Activated T-cell treated with anti-CD3 and anti-CD28 coated beads, Interleukin-2, amount 50 U/mL, for 72 hours (primary cell): ENCODE measurements at places on chromosomes 7 and 10.

DNA sequence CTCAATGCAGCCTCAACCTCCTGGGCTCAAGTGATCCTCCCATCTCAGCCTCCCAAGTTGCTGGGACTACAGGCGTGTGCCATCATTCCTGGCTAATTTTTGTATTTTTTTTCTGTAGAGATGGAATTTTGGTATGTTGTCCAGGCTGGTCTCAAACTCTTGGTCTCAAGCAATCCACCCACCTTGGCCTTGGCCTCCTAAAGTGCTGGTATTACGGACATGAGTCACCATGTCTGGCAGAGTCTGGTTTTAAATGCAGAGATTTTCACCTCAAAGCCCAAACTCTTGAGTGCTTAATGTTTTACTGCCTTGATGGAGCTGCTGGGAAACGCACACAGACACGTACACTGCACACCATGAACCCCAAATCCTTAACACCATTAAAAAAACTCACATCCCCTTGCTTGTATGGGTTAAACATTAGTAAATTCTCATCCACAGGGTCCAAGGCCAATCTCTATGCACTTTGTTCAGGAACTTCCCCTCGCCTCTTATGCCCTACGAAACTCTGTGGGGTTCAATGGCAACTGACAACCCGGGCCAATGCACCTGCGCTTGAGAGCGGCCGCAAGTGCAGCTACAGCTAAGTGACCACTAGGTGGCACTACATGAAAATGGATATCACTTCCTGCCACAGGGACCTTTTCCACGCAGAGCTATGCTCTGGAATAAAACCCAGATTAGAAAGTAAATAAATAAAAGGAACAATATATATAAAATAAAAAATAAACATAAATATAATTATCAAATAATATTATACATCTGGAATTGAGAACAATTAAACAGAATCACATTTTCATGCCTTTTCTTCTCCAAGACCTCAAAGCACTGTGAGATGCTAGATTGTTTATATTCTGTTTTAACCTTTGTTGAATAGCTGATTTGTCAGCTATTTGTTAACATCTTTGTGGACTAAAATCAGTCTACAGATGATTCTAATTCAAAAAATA, 66.9 kb upstream of the AFAP1L2 start:
- H3K36me3 ChIP-seq: peaks cover 6% of the 10 kb centered on the region
- peaks cover 26% of the 10 kb centered on the region for H3K4me1 ChIP-seq
- DNase-seq: peak; percentile 66

- H3K4me1 ChIP-seq: no peaks in the 10 kb centered on the region
- no peak overlapping the region for H3K4me3 ChIP-seq
- no peaks in the 10 kb centered on the region for H3K27me3 ChIP-seq
- no peak overlapping the region for H3K27ac ChIP-seq
- H3K36me3 ChIP-seq: no peaks in the 10 kb centered on the region
- DNase-seq: no peak
Measured at GRCh38 chr7:77454802-77455201, 38.7 kb upstream of the GSAP start.

- H3K27me3 ChIP-seq: peaks cover 60% of the 10 kb centered on the region
- H3K36me3 ChIP-seq: peaks cover 3% of the 10 kb centered on the region
- H3K4me1 ChIP-seq: peaks cover 25% of the 10 kb centered on the region
- peak overlapping the region; percentile 89 for H3K4me3 ChIP-seq
- no peak overlapping the region for H3K27ac ChIP-seq
- DNase-seq: peak; percentile 64
Measured at GRCh38 chr10:28668363-28669226, 8.7 kb upstream of the BAMBI start.

- no peaks in the 10 kb centered on the region for H3K27me3 ChIP-seq
- DNase-seq: no peak
- H3K4me3 ChIP-seq: no peak overlapping the region
- no peaks in the 10 kb centered on the region for H3K36me3 ChIP-seq
Measured at GRCh38 chr7:45625067-45625466, 50.9 kb downstream of the ADCY1 start.

DNA sequence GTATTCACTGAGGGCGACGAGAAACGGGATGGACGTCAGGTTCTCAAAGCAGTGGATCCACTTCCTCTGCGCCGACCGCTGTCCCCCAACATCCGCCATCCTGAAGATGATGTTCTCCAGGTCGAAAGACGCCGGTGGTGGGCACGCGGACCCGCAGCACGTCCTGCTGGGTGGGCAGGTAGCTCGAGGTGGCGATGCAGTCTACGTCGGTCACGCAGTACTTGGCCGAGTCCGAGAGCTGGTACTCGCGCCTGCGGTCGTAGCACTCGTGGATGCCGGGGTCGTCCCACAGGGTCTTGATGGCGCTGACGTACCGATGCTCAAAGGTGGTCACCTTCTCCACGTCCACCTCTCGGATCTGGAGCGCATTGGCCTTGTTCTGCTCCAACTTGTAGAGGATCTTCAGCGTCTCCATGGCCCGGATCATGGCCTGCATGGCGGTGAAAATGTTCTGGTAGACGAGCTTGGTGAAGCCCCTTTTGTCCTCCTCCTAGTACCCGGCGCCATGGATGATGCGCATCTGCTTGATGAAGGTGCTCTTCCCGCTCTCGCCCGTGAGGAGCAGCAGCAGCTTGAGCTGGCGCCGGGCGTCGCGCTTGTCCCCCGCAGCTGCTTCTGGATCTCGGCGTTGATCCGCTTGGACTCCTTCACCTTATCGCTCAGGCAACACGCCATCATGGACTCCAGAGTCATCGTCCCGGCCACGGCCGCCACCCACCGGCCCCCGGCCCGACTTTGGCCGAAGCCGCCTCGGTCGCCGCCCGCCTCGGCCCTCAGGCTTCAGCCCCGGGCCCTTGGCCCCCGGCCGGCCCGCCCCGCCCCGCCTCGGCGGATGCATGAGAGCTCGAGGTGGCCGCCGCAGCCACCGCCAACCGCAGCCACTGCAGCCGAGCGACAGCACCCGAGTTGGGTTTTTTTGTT, 122.9 kb upstream of the KCTD7 start:
- H3K4me3 ChIP-seq: peak overlapping the region; percentile 66
- DNase-seq: peak; percentile 58
- H3K36me3 ChIP-seq: no peaks in the 10 kb centered on the region
- H3K27me3 ChIP-seq: peaks cover 17% of the 10 kb centered on the region
- H3K27ac ChIP-seq: no peak overlapping the region

GRCh38 chr7:31126976-31127375, 74.9 kb downstream of the ADCYAP1R1 start:
- no peak overlapping the region for H3K27ac ChIP-seq
- H3K4me1 ChIP-seq: no peaks in the 10 kb centered on the region
- no peak overlapping the region for H3K4me3 ChIP-seq
- H3K36me3 ChIP-seq: no peaks in the 10 kb centered on the region
